ENCODE measurements at places on chromosomes 1 and 21.

DNA sequence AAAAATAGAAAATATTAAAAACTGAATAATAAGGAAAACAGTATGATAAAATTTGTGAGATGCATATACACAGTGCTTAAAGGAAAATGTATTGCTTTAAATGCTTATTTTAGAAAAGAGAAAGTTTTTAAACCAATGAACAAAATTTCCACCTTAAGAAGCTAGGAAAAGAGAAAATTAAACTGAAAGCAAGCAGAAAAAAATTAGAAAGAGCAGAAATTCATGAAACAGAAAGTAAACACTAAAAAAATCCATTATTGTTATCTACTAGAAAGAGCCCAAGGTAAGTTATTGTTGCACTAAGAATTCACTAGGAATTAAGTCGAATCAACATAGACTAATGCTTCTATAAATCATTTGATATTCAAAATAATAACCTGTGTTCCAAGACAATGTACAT, 67.7 kb downstream of the PIK3R3 start:
- DNase-seq = no peak

DNA sequence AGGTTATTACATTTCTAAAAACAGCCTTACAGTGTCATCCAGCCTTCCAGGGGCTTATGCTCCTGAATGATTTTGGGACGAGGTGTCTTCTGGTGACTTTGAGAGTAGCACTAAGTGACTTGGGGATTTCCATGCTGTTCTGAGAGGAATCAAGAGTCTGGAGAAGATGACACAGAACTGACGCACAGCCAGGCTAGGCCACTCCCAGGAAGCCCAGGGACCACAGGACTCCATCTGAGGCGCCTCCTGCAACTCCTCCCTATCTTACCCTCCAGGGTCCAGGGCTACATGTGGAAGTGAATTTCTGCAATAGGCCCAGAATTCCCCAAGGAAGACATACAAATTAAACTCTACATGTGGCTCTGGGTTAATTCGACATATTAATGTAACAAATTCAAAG, 92.5 kb downstream of the SLC25A24 start:
- DNase-seq = no peak

- no peak for DNase-seq
Observed at GRCh38 chr21:31505975-31506374, 153.5 kb upstream of the SOD1 start.

DNA sequence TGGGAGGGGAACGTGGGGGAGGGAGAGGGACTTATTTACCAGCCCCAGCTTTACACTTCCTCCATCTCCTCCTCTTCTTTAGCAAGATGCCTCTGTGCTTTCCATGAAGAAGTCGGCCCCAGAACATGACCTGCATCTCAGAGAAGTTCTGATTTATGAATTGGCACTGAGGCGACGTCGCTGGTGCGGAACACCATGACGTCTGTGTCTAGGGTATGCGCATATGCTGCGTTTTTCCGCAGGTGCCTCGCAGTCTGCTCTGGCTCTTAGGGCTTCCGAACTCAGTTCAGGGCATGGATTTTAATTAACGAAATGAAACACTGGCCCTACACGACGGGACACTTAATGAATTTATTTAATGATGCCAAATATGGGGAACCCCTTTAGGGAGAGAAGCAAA, 510.3 kb downstream of the SMYD3 start:
- DNase-seq = no peak

- DNase-seq = no peak
Observed at GRCh38 chr1:113326976-113327375, 63.3 kb upstream of the MAGI3 start.

DNA sequence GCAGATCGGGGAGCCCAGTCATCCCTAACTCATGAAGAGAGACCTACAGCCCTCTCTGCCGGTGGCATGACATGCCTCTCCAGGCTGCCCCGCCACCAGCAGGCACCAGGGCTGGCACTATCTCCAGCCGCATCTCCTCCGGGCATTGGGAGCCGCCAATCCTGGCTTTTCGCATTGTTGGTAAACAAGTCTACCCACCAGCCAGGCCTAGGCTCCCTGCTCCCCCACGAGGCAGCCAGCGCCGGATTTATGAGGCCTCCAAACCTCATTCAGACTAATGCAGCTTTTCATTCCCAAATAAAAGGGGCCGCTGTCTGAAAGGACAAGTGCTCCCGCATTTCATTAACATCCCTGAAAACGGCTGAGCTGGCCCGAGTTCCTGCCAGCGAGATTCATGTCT, 3.4 kb upstream of the GRIK3 start:
- no peak for DNase-seq

DNA sequence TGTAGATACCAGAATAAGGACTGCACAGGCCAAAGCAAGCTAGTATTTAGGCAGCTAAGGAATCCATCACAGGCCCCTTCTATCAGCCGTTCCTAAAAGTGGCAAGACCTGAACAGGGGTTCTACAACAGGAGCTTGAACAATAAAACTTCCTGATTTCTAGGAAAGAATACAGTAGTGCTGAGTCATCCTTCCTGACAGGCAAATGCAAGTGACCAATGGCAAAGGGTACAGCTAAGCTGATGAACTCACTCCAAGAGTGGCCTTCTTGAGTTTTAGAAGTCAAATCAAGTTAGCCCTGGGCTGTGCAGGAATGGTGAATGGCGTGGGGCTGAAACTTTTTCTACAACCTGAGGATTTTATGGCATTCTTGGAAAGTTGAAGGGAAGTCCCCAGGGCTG, 112.9 kb downstream of the GREM2 start:
- no peak for DNase-seq

- DNase-seq = no peak
Observed at GRCh38 chr1:214324896-214325800, 44.2 kb downstream of the SMYD2 start.

DNA sequence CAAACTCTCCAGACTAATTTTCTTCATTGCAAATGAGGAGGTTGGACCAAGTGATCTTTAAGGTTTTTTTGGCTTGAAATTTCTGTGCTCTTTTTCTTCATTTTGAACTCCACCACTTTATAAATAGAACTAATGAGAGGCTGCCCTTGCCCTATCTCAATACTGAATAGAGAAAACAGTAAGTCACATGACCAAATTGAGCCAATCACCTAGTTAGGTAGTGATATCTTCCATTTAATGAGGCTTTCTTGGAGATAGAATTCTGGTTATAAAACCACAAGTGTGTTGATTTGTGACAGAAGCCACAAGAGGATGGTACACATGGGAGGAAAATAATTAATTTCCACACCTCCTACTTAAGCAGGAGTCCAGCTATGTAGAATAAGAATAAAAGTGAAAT, 263.4 kb upstream of the SNX7 start:
- DNase-seq = no peak

DNA sequence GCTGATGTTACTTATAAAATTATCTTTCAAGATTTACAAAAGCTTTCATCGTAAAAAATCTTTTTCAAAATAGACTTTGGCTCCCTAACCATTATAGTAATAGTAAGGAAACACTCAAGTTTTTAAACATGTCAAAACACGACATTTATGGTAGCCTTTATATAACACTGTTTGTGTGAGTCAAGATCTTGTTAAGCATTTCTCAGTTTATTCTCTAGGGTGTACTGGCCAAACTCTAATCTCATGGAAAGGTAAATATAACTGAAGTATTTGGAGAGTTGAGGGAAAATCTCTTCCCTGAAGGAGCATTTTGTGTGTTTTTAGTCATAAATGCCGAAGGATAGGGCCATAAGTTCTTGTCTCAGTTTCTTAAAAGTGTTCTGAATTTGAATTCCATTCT, 790.9 kb upstream of the NCAM2 start:
- DNase-seq = no peak

DNA sequence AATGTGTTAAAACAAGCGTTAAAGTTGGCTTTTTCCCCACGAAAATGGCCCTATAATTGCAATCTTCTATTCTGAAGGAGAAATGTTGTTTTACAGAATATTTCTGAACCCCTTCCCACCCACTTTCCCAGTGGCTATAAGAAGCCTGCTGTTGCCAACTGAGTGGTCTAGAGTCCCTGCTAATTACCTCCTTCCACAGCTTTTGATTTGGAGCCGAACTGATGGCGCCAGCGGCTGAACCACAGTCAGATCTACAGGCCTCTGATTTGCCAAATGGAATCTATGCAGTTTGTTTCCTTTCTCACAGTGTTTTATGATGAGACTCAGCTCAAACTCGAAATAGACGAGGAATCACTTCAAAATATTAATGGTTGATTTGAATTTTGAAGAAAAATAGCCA, 76.0 kb upstream of the C1orf105 start:
- no peak for DNase-seq

GRCh38 chr1:27388337-27389005, 4.0 kb upstream of the GPR3 start:
- DNase-seq = peak; percentile 47
